Muscle of leg (tissue), 16 donors: ENCODE measurements at places on chromosomes 7 and 10.

DNA sequence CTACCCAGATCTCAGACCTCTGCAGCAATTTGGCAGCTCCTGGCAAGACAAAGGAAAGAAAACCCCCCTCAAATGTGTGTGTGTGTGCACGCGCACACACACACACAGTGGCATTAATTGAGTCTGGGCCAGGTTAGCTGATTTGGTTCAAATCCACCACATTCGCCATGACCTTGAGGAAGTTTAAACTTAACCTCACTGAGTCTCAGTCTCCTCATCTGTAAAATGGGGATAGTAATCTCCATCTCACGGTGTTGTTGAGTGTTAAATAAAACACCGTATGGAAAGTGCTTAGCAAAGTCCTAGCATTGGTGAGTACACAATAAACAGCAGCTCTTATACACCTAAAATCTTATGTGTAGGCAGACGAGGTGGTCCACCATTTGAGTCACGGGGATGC, 4.9 kb downstream of the LOXL4 start:
- DNase-seq = no peak

- no peak for DNase-seq
Measured at GRCh38 chr7:109527833-109528232, 958.2 kb downstream of the DNAJB9 start.

DNA sequence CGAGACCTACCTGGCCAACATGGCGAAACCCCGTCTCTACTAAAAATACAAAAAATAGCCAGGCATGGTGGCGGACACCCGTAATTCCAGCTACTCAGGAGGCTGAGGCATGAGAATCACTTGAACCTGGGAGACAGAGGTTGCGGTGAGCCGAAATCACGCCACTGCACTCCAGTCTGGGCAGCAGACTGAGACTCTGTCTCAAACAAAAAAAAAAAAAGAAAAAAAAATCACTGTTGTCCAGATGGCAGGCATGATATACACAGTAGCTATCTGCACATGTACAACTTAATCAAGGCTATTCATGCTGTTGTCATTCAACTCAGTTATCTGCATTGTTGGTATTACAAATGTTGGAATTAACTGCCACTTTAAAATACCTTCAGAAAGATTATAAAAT, 55.3 kb downstream of the BRAF start:
- no peak for DNase-seq

DNA sequence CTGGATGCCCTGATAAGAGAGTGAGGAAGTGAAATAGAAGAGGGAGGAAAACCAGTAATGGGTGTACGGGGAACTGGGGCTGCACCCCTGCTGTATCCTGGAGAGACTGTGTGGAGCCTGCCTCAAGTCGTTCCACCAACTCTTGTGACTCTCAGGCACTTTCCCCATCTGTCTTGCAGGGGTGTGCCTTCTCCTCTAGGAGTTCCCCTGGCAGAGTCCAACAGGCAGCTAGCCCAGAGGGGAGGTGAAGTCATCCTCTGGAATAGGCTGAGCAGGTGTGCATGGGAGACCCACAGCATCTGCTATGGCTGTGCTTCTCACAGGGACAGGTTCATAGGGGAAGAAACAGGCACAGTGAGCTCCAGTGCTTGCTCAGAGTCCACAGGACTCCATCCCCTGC, 46.8 kb downstream of the WIPF3 start:
- DNase-seq = peak; percentile 72

- peak; percentile 38 for DNase-seq
Measured at GRCh38 chr7:78769481-78770101, 683.9 kb downstream of the MAGI2 start.

DNA sequence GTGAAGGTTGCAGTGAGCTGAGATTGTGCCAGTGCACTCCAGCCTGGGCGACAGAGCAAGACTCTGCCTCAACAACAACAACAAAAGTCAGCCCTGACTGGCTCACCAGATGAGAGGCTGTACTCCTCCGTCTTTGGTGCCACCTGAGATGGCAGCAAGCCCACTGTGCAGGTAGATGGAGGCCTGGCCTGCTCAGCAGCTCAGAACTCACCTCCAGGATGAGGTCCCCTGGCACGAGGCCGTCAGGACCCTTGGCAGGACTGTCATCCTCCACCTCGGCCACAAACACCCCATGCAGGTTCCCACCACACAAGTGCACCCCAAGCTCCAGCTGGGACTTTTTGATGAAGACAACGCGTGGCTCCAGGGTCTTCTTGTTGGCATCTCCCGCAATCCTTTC, 117.2 kb downstream of the DLG5 start:
- no peak for DNase-seq

DNA sequence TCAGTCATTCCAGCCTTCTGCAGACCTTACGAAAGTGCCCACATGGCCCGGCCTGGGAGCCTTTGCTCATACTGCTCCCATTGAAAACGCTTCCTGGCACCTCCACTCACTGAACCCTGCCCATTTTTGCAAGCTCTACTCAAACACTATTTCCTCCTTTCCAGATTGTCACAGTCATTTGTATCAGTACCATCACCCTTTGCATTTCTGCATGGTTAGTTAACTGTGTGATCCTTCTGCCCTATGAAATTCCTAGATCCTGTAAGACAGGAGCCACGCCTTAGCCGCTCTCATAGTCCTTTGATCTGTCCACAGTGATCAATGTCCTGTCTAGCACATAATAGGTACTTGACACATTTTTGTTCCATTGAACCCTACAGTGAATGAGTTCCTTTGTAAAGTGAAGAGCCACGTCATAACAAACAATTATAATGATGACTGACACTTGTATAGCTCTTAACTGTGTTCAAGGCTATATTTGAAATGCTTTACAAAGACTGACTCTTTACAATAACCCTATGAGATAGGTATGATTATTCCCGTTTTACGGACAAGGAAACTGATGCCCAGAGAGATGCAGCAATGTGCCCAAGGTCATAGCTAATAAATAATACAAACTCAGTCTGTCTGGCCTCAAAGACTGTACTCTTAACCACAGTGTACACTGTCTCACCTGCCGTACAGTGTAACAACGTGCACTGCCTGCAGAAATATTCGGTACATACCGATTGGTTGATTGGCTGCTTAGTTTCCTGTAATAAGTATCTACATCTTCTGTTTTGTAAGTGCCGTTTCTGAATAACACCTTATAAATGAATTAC, 16.6 kb upstream of the ITIH2 start:
- DNase-seq = no peak

- no peak for DNase-seq
Measured at GRCh38 chr7:5605775-5606634, 175.5 kb downstream of the RNF216 start.

GRCh38 chr7:124698964-124699363, 66.6 kb downstream of the GPR37 start:
- DNase-seq = no peak

DNA sequence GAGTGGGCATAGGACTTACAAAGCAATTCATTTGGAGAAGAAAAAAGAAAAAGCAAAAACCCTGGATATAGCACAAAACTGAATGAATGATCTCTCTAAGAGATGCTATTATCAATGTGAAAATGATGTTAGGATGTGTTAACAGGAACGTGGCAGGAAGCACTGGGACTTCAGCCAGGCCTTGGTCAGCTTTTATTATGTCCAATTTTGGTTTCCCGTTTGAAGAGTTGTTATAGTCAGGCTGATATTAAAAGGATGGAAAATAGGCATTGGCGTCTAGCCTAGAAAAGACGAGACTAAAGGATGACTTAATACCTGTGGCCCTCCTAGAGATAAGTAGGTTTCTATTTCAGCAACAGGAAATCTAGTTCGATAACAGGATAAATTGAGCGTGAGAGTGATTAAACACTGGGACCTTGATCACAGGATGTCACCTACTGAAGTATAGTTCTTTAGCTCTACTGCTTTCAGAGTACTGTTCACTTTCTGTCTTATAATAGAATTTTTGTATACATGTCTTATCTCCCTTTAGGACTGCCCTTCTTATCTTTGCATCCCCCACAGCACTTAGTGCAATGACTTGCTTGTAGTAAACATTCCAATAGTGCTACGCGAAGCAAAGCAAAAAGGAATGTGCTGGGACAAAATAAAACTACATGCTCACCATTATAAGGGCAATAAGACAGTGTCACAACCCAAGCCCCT, 99.8 kb upstream of the AGBL3 start:
- DNase-seq = peak; percentile 78

DNA sequence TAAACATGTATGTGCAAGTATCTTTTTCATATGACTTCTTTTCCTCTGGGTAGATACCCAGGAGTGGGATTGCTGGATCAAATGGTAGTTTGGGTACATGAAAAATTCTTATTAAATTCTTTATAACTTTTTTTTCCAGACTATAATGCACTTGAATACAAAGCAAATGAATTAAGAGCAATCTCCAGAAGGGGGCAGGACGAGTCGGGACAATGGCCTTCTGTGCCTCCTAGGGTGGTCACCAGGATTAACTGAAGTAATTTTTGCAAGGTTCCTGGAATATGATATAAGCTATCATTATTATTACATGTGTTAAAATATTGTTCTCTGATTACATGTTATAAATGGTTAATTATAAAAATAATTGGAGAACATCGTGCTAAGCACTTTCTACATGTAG, 127.2 kb downstream of the PPP1R17 start:
- DNase-seq = no peak

- no peak for DNase-seq
Measured at GRCh38 chr7:146700015-146700560, 583.5 kb downstream of the CNTNAP2 start.

GRCh38 chr10:122986335-122986734, 6.1 kb downstream of the PSTK start:
- DNase-seq = no peak
